Kidney capillary endothelial cell (primary cell): ENCODE measurements at places on chromosomes 6 and 20.
A peak's percentile ranks its signal among the peaks of the same experiment; 100 is the strongest.

DNA sequence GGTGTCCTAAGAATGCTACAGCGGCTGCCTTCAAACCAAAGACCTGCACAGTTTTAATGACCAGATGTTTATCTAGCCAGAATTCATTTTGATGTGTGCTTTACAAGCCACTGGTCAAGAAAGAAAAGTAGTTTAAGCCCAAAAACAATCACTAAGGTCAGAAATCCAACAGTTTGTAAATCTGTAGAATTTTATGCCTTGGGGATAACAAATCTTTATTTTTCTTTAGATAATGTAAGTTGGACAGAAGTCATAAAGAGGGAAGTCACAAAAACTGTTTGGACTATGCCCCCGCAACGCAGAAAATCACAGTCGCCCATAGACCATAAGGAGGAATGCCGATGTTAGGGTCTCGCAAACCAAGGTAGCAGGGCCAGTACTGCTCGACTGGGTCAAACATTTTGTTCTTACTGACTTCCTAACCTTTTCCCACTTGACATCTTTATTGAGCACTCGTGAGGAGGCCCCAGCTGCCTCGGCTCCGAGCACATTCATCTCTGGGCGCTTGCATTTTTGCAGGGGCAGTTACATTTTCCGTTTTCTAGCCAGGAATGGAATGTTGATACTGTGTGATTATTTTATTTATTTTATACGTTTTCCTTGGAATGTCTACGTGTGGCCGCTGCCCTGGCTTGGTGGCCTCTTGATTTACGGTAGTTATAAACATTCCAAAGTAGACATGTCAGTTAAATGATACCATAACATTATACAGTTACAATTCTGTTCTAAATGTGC is 56.7 kb upstream of the APCDD1L start:
- DNase-seq: no peak

GRCh38 chr20:3521852-3522740 is 51.3 kb downstream of the ATRN start:
- no peak for DNase-seq

DNA sequence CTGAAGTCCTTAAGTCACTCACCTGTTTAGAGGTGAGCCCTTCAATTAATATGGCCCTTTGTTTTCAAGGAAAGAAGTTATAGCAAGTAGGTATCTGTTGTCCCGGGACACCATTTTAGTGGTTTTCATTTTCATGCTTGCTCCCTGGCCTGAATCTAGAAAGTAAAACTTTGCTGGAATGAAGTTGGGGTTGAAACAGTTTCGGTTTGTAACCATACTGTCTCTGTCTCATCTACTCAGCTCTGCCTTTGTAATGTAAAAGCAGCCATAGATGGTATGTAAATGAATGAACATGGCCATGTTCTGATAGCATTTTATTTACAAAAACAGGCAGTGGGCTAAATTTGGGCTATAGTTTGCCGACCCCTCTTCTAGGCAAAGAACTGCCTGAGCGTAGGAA is 64.9 kb upstream of the GNRH2 start:
- DNase-seq: no peak

- no peak for DNase-seq
Observed at GRCh38 chr6:16618962-16619361, 142.3 kb downstream of the ATXN1 start.

- DNase-seq: no peak
Observed at GRCh38 chr6:29506446-29507067, 18.8 kb upstream of the MAS1L start.

DNA sequence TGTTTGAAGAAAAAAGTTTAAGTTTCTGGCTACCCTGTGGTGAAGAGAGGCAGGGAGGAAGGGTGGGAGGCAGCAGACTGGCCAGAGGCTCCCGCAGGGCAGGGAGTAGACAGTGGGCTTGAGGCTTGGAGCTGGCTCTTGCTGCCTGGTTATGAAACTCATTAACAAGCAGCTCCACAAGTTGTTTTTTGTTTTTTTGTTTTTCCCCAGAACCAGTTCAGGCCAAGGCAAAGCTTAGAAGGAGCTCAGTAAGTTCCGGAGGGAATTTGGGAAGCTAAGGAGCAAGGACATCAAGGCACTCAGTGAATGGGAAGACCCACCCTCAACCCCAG is 4.0 kb downstream of the DLL1 start:
- DNase-seq: no peak

DNA sequence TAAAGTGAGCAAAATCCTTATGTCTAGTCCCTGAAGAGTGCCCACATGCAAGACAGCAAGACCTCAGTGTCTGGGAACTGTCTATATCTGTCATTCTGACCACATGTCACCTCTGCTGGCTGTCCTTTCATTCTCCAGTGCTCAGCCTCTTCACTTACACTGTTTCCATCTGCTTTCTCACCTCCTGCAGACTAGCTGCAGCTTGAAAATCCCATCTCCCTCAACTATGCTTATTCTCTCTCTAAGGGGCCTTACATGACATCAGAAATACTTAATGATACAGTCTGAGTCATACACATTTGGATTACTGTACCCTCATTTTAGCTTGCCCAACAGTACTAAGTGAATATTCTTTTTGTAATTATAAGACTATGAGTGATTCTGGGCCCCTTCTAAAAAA is 587.8 kb downstream of the EPM2A start:
- no peak for DNase-seq

DNA sequence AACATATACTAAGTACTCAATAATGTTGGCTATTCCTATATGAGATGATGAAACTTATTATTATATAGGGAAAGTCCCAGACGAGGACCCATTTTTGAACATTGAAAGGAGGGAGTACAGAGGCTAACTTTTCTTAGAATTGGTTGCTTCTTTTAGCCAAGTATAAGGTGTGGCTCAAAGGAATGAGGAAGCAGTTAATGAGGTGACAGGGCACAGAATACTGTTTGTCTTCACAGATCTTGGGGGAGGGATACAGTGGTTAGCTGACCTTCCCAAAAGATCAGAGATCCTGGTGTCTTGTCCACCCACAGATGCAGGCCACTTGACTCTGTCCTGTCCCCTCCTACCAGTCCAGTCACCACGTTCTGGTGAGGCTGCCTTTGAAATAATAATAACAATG is 67.8 kb upstream of the EPB41L1 start:
- no peak for DNase-seq

- DNase-seq: no peak
Observed at GRCh38 chr6:56906752-56907151, 48.2 kb upstream of the BEND6 start.

DNA sequence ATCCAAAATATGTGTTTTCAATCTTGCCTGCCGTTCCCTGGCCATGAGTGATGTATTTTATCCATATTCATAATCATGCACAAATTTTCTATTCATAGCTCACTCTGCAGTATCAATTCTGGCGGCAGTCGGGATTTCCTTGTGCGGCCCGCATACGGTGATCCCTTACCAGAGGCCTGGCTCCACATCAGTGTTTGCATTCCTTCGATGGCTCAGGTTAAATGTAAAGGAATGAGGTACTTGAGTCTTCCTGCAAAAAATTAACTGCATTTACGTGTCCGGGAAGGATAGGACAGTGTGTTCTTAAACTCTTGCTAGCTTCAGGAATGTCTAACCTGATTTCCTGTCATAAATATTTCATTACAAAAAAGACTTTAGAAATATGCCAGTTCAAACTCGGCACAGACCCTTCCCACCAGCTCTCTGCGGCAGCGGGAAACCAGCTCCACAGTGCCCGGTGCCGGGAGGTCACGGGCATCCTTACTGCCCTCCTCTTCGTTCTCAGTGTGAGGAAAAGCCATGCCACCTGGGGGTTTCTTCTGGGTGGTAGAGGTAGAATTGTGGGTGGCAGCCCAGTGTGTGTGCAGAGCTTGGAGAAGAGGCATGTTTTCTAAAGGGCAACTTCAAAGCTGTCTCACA is 154.5 kb downstream of the MOXD1 start:
- no peak for DNase-seq

DNA sequence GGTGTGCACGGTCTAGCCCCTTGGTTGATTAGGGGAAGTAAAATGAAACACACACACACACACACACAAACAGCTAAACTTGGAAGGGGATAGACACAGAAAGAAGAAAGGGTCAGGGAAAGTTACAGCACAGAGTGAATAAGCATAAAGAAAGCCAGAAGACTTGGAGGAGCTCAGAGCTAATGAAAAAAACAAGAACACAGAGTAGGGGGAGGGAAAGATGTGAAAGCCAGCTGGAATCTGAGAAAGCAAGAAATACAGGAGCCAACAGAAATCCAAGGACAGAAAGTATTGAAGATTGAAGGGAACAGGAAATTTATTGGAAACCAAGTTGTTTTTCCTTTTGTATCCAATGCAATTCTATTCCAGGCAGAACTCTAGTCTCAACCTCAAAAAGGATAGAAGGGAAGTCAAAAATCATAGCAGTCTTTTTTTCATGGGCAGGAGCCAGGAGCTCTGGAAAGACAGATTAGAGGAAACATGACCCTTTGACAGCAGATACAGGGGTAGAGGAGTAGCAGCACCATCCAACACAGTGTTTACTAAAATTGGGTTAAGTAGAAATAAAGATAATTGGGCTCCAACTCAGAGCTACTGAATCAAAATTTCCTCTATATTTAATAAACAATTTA is 10.1 kb downstream of the HMGCLL1 start:
- DNase-seq: no peak

- no peak for DNase-seq
Observed at GRCh38 chr6:163243692-163244589, 170.6 kb upstream of the QKI start.

DNA sequence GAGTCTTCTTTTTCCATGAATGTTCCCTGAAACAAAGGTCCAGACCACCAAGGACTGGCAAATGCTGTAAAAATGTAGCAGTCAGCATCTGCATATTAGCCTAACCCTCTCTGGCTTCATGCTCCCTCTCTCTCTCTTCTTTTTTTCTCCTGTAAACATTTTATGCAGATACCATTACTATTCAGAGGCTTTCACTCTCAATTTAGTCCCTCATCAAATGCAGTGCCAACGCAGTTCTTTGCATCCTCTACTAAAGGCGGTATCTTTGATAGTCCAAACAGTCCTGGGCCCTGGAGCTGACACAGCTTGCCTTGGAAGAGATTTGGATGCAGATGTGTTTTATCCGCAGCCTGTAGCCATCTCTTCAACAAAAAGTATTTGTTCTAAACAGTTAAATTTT is 167.1 kb upstream of the MMS22L start:
- DNase-seq: no peak

DNA sequence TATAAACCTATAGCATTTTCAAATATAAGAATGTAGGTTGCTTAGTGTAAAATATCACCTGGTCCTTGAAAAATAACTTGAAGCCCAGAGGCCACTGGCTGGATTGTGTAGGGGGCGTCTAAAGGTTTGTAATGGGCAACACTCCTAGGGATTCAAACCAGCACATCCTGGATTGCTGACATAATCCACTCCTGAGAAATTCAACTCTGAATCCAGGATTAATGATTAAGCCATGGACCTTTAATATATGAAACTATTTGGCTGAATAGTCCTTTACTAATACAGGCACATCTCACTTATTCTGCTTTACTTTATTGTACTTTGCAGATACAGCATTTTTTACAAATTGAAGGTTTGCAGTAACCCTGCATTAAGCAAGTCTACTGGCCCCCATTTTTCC is 160.8 kb downstream of the UBE3D start:
- DNase-seq: no peak

DNA sequence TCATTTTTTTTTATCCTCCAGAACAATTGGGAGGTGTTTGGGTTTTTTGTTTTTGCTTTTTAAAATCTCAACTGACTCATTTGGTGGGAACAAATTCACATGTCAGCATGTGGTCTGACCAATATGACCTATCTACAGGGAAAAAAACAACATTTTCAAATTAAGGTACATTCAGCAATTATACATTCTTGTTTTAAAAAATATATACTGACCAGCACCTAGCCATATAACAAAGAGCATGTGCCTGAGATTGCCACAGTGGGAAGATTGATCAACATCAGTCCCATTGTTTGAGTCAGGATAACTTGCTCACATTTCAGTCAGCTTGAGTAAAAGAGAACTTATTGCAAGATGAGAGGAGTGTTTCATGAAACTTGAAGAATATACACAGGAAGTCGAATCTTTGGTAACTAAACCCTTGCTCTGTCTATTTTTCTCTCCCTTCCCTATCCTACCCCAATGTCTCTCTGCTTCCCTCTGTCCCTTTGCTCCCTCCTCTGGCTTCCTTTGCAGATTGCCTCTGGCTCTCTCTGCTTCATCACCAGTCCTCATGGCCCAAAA is 163.2 kb upstream of the TAB2 start:
- DNase-seq: no peak

DNA sequence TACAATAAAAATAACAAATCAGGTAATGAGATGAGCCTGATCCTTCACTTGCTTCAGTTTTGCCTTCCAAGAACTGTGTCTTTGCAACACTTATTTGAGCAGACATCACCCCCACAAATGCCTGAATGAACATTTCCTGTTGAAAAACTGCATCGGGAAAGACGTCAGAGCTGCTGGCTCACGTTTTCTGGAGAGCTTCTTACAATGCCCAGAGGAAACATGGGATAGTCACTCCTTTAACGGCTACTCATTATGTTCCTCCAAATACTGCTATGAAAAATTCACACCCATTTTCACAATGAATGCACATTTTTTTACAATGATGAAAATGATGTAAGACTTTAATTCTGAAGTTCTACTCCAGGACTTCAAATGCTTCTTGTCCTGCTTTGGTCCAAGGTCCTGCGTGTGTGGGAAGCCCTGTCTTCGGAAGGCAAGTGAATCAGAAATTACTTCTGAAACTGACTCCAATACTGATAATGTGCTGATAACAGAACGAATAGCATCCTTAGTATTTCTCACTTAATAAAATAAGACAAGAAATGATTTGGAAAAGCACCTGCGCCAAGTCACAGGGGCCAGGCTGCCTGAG is 238.0 kb downstream of the ANKRD60 start:
- DNase-seq: peak; percentile 65

DNA sequence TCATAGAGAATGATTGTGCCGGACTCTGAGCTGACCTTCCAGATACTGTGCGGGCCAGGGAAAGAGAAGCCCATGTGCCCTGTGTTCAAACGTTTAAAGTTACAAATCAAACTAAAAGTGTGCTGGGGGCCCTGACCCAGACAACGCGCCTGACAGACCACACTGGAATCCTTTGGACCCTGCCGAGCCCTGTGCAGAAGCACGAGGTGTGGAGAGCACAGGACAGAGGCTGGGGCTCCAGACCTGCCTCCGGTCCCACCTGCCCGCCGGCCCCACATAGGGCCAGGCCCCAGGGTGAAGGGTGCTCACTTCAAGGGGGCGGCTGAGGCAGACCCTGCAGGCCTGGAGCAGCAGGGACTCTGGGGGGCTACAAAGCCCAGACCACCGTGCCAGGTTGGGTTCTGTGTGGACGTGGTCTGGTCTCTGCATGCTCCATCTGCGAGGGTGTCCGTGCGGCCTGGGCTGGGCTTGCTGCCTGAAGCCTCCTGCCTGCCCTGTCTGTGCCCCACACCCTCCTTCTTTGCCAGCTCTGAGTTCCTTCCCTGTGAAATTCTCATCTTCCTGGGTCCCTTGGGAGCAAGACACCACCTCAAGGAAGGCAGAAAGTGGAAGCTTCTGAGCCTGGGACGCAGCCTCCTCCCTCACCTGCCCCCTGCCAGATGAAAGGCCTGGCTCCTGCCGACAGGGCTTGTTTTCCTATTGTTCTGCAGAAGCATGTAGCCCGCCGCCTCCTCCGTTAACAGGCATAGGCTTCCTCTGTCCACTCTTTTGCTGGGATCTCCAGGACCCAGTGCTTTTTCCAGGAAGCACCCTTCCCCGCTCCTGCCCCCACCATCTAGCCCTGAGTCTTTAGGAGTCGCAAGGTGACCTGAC is 186.2 kb downstream of the ERMARD start:
- no peak for DNase-seq

GRCh38 chr6:64723327-64724058 is 983.5 kb downstream of the EYS start:
- DNase-seq: no peak
